Heart left ventricle (tissue), 16 donors: ENCODE measurements at places on chromosomes 12 and 14. TPM values are rescaled to one million over a fixed set of nuclear protein-coding genes. Genes with fewer than 3 reads are reported as not detected.

Gene C12orf50
- not detected for polyA plus RNA-seq

Gene KRT85
- not detected for polyA plus RNA-seq

Gene FGF6
- polyA plus RNA-seq = not detected

Gene BHLHE41
- polyA plus RNA-seq = 8.8 TPM

Gene ADAM21
- polyA plus RNA-seq = 0.40 TPM

Gene DCTN2
- 62.3 TPM for polyA plus RNA-seq

- DNase-seq = no peak
Observed at GRCh38 chr12:93121729-93122488, 192.8 kb upstream of the EEA1 start.

DNA sequence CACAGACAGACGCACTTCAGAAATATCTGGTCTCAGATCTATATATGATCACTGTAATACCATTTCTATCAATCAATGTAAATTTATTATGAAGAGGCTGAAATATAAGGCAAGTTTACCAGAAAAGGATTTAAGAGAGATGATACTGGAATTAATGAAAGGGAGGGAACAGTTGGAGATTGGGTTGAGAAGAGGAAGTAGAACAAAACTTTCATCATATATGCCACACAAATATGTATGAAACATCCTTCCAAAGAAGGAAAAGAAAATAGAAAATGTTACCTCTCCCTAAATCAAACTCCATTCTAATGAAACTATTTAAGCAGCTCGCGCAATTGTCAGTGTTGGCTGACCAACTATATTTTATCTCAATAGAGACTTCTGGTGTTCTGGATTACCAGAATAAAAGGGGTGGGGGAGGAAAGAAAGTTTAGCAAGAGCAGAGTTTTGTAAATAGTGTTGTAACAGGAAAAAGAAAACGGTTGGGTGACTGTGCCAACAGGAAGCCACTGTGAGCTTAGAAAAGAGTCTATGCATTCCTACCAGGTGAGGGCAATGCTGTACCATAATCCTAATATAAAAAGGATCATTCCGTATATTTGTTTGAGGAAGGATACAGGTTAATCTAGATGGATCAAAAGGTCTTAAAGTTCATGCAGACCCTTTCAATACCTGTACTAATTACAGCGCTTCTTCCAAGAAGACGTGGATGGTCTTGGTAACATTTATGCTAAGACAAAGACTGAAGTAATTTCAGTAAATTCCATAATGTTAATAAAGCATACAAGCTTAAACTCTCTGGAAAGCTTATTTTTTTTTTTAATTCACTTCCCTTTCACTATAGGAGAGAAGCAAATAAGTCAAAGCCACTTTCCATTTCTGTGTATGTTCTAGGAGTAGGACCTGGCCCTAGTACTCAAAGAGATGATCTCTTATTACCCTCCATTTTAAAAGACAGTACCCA lies 14.5 kb upstream of the LLPH start:
- peak; percentile 46 for DNase-seq

DNA sequence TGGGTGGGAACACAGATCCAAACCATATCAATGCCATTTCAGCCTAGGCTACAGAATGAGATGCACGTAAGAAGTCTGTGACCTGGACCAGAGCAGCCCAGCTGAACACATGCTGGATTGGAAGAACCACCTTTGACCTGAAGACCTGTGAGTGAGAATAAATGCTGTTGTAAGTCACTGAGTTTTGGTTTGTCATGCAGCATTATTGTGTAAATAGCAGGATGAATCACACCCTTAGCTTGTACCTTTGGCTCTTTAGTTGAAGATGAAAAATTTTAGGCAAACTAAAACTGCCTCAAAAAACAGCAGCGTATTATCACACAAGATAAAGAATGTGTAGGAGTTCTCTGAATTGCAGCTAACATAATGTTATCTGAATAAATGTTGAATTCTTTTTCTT lies 199.4 kb upstream of the LRIG3 start:
- DNase-seq = no peak

GRCh38 chr12:20280515-20280914 lies 87.8 kb upstream of the PDE3A start:
- no peak for DNase-seq

GRCh38 chr12:34397591-34398365 lies 375.5 kb downstream of the ALG10 start:
- DNase-seq = peak; percentile 9

DNA sequence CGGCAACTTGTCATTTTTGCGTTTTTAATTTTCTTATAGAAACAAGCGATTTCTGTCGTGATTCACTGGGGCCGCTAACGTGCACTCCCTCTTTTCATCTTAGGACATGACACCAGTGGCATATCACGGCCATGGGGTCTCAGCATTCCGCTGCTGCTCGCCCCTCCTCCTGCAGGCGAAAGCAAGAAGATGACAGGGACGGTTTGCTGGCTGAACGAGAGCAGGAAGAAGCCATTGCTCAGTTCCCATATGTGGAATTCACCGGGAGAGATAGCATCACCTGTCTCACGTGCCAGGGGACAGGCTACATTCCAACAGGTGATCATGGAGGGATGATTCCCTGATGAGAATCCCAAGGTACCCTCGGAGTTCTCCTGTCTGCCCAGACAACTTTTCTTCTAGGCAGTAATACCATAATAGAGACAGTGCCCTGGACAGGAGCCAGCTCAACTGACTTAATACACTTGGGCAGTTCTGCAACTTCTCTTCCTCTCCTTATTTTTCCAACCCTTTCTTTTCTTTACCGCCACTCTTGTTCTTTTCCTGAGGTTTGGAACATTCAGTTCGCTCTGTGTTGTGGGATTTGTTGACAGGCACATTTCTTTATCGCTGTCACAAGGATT lies 821 bp downstream of the TMEM106C start:
- DNase-seq = no peak

- peak; percentile 15 for DNase-seq
Observed at GRCh38 chr12:115320967-115321366, 637.0 kb upstream of the TBX3 start.

- no peak for DNase-seq
Observed at GRCh38 chr12:82838827-82839226, 152.1 kb downstream of the TMTC2 start.

DNA sequence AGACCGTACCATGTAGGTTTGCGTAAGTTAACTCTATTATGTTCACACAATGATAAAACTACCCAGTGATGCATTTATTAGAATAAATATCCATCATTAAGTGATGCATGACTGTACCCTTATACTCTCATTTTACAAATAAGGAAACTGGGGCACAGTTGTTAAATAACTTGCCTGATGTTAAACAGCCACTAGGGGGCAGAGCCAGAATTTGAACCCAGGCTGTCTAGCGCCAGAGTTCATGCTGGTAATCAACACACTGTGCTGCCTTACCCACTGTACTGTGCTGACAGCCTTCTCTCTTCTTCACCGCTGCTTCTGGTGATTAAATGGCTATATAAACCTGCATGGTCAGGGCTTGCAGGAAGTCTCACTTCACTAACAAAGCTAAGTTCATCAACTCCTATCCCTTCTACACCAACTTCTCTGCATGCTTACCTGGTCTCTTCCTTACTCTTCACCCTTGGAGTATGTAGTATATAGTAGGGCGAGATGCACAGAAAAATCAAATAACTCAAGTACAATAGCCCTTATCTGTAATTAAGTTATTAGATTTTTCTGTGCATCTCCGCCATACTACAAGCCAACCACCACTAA lies 43.6 kb upstream of the APPL2 start:
- DNase-seq = no peak

- DNase-seq = no peak
Observed at GRCh38 chr12:1594006-1594260, 448 bp downstream of the FBXL14 start.

- no peak for DNase-seq
Observed at GRCh38 chr12:127987199-127987901, 279.6 kb upstream of the TMEM132C start.

GRCh38 chr12:4134448-4135263 lies 138.9 kb upstream of the CCND2 start:
- no peak for DNase-seq
